ENCODE measurements at places on chromosomes 6 and 20. TPM values are rescaled to one million over a fixed set of nuclear protein-coding genes. Genes with fewer than 3 reads are reported as not detected.

PPP1R3G gene
- total RNA-seq = 1.9 TPM

LZTS3 gene
- total RNA-seq = 20.0 TPM

NRSN1 gene
- total RNA-seq = not detected

C20orf204 gene
- 2.4 TPM for total RNA-seq

TULP4 gene
- 114 TPM for total RNA-seq

TREM1 gene
- 1.4 TPM for total RNA-seq

PPP1R16B gene
- total RNA-seq = 29.4 TPM

DSP gene
- 96.2 TPM for total RNA-seq

- H3K36me3 ChIP-seq = no peaks in the 10 kb centered on the region
- no peak for DNase-seq
- H3K4me1 ChIP-seq = no peaks in the 10 kb centered on the region
These were observed 328.4 kb downstream of the PRL start for GRCh38 chr6:21968411-21968810.

DNA sequence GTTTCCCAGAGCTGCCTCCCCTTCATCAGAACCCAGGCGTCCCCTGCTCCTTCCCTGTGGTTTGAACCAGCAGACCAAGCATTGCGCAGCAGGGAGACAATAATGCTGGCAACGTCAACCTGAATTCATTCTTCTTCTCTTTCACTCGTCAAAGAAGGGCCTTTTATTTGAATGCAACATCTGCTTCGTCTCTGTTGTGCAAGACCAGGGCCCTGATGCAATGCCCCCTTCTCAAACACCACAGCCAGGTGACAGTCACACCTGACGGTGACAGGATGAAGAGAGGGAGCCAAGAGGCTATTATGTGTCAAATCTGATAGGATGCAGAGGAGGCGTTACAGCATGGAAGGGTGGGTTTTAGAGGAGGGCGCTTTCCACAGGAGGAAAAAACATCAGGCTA, 8.0 kb downstream of the INSM1 start:
- H3K27ac ChIP-seq = no peak overlapping the region
- DNase-seq = no peak
- no peak overlapping the region for H3K4me3 ChIP-seq
- no peaks in the 10 kb centered on the region for H3K4me1 ChIP-seq

- H3K36me3 ChIP-seq = no peaks in the 10 kb centered on the region
- peak overlapping the region; percentile 88 for H3K4me3 ChIP-seq
- H3K27ac ChIP-seq = peak overlapping the region; percentile 93
- H3K27me3 ChIP-seq = no peaks in the 10 kb centered on the region
These were observed 897 bp downstream of the CD2AP start for GRCh38 chr6:47478233-47479139.

- no peak overlapping the region for H3K27ac ChIP-seq
- DNase-seq = no peak
- no peaks in the 10 kb centered on the region for H3K4me1 ChIP-seq
- peak overlapping the region; percentile 12 for H3K4me3 ChIP-seq
- H3K36me3 ChIP-seq = no peaks in the 10 kb centered on the region
These were observed 36.4 kb upstream of the HLA-C start for GRCh38 chr6:31308050-31308844.

Measured in kidney (tissue), 22 donors.